ENCODE measurements at places on chromosomes 7 and 10. TPM values are rescaled to one million over a fixed set of nuclear protein-coding genes. Genes with fewer than 3 reads are reported as not detected.

DNA sequence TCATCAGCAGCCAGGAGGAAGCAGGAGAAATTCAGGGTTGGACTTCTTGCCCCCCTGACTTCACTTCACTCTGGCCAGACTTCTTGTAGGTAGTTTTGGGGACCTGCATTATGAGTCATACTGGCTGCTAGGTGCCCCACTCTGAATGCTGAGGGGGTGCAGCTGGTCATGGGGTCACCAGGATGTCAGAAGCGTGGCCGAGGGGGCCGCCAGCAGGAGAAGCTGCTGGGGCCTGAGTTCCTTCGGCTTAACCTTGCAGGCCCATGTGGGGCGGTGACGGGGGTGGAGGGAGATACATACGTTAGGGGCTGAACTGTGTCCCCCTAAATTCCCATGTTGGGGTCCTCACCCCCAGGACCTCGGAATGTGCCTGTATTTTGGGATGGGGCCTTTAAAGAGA, 18.2 kb downstream of the UNCX start:
- DNase-seq = no peak
- H3K4me3 ChIP-seq = no peak overlapping the region
- H3K27me3 ChIP-seq = peaks cover 15% of the 10 kb centered on the region
- no peaks in the 10 kb centered on the region for H3K36me3 ChIP-seq

DNA sequence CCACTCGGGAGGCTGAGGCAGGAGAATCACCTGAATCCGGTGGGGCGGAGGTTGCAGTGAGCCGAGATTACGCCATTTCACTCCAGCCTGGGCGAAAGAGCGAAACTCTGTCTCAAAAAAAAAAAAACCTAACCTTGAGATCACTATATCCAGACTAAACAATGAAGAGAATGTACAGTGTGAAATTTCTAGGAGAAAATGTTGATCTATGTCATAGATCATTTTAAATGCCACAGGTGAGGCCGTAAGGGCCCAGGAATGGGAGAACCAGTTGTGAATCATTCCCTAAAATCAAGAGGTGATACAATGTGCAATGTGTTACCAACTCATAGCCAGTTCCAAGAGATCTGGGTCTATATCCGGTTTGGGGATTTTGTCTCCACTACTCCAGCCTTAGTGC, 158.0 kb downstream of the CACNB2 start:
- H3K4me1 ChIP-seq = no peaks in the 10 kb centered on the region
- no peaks in the 10 kb centered on the region for H3K27me3 ChIP-seq
- H3K36me3 ChIP-seq = no peaks in the 10 kb centered on the region

DNA sequence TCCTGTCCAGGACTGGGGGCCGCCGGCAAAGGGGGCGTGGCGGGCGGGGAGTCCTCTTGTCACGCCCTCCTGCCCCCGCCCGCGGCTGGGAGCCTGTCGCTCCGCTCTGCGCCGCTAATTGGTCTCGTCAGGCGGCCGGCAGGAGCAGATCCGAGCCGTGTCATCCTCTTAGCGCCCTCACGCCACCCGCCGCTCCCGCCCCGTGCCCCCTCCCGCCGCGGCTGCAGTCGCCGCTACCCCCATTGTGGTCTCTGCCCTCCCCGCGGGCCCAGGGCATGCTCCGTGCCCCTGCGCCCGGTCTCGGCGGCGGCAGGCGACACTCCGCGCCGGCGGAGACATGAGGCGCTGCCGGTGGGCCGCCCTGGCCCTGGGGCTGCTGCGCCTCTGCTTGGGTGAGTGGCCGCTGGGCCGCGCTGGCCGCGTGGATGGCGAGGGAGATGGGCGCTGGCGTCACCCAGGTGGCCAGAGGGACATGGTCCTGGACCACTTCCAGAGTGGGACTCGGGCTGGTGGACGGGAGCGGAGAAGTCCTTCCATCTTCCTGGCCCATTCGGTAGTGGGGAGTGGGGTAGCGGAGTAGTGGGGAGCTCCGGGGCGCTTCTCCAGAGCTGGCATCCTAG, at the start of gene CDHR1:
Gene CDHR1 (plus strand): TSS at position 114 of the 620 bp plus-strand sequence. CDS start 224 bp downstream, at position 338.
- H3K27me3 ChIP-seq = no peaks in the 10 kb centered on the region
- H3K4me3 ChIP-seq = peak within 1 kb of the TSS; percentile 19
- no peaks in the 10 kb centered on the region for H3K36me3 ChIP-seq
- H3K4me1 ChIP-seq = no peaks in the 10 kb centered on the region
- no peak for DNase-seq
- H3K27ac ChIP-seq = no peak within 1 kb of the TSS

DNA sequence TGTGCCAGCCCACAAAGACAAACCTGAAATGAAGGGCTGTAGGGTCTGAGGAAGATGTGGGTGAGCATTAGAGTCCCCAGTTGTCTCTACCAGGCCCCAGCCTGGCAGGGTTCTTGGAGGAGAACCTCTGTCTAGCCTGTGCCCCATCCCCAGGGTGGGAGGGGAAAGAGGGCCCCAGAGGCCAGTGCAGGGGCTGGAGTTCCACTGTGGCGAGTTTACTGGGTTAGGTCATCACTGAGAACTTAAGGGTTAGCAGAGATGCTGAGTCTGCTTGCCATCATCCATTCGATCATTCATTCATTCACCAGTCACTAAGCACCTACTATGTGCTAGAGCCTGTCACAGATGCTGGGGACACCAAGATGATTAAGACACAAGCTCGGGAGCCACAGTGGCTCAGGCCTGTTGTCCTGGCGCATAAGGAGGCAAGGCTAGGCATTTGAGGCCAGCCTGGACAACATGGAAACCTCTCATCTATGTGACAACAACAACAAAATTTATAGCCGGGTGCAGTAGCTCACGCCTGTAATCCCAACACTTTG, 2.6 kb downstream of the ANKRD2 start:
- H3K36me3 ChIP-seq = no peaks in the 10 kb centered on the region
- DNase-seq = no peak
- no peaks in the 10 kb centered on the region for H3K4me1 ChIP-seq
- no peak overlapping the region for H3K4me3 ChIP-seq
- H3K27ac ChIP-seq = no peak overlapping the region

CLEC2L gene
- total RNA-seq = not detected

PLEKHS1 gene
- total RNA-seq = 5.7 TPM
